ENCODE measurements at places on chromosomes 12 and 14. TPM values are rescaled to one million over a fixed set of nuclear protein-coding genes. Genes with fewer than 3 reads are reported as not detected.

The SNAPC1 gene
- 27.8 TPM for total RNA-seq

The ALDH1L2 gene
- total RNA-seq: 0.13 TPM

GRCh38 chr14:61705017-61705416 is 9.7 kb downstream of the HIF1A start:
- H3K27me3 ChIP-seq: no peaks in the 10 kb centered on the region
- no peak for DNase-seq
- H3K4me3 ChIP-seq: no peak overlapping the region
- no peaks in the 10 kb centered on the region for H3K36me3 ChIP-seq
- peaks cover 32% of the 10 kb centered on the region for H3K4me1 ChIP-seq

DNA sequence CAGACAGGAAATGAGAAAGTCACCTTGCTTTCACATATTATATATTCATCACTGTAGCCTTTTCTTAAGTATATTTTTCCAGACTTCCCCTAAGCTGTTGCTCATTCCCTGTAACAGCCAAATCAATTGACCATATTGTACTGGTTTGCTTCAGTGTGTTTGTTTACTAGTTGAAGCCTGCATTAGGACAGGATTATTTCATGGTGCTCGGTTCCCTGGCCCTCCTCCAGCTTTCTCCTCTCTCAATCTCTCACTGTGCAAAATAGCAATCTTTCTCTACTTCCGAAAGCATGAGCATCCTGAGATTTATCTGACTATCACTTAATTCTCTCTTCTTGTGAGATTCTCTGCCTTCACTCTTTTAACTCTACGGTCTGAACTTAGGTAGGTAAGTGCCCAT is 2.4 kb downstream of the SLC35F4 start:
- H3K27ac ChIP-seq: no peak overlapping the region
- peaks cover 23% of the 10 kb centered on the region for H3K4me1 ChIP-seq
- DNase-seq: no peak
- no peak overlapping the region for H3K4me3 ChIP-seq

DNA sequence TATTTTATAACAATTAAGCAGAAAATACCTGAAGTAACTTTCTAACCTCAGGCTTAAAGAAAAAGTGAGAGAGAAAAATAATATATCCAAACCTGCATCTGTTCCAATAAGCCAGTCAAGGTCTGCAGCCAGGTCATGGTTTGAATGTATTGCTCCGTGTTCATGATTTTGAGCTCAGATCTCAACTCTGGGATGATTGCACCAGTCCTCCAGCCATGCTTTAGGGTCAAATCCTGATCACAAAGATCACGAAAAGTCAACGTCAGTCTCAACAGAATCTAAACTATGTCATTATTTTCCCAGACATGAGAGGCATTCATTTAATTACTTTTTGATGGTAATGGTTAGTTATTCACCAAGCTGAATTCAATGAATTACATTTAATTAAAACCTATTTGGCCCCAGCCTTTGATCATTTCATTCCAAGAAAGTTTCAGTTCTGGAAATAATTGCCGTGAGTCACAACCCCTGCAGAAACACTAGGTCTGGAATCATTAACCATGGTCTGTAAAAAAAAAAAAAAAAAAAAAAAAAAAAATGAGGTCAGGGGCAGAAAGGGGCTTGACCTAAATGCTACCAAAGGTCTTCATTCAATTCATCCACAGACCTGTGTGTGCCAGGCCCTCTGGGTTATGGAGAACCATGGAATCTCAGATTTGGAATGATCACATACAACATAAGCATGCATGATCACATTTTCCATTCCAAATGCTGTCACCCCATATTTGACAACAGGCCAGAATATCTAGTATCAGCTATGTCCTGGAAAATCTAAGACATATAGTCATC is 55.6 kb downstream of the NT5DC3 start:
- H3K36me3 ChIP-seq: no peaks in the 10 kb centered on the region
- H3K4me1 ChIP-seq: no peaks in the 10 kb centered on the region
- no peak for DNase-seq

- H3K4me1 ChIP-seq: no peaks in the 10 kb centered on the region
- H3K36me3 ChIP-seq: no peaks in the 10 kb centered on the region
- peaks cover 4% of the 10 kb centered on the region for H3K27me3 ChIP-seq
- no peak overlapping the region for H3K27ac ChIP-seq
- DNase-seq: no peak
Measured at GRCh38 chr12:102992297-102992696, 34.8 kb downstream of the ASCL1 start.

- H3K36me3 ChIP-seq: no peaks in the 10 kb centered on the region
- DNase-seq: no peak
- no peak overlapping the region for H3K4me3 ChIP-seq
Measured at GRCh38 chr12:25119020-25119419, 75.9 kb downstream of the DNAI7 start.

GRCh38 chr14:72070458-72070857 is 138.2 kb downstream of the RGS6 start:
- no peak for DNase-seq
- no peak overlapping the region for H3K4me3 ChIP-seq
- H3K4me1 ChIP-seq: peaks cover 13% of the 10 kb centered on the region
- no peaks in the 10 kb centered on the region for H3K27me3 ChIP-seq

GRCh38 chr14:29144621-29145020 is 378.0 kb downstream of the FOXG1 start:
- H3K27me3 ChIP-seq: no peaks in the 10 kb centered on the region
- no peak for DNase-seq
- H3K4me1 ChIP-seq: no peaks in the 10 kb centered on the region
- no peak overlapping the region for H3K27ac ChIP-seq
- H3K36me3 ChIP-seq: no peaks in the 10 kb centered on the region

DNA sequence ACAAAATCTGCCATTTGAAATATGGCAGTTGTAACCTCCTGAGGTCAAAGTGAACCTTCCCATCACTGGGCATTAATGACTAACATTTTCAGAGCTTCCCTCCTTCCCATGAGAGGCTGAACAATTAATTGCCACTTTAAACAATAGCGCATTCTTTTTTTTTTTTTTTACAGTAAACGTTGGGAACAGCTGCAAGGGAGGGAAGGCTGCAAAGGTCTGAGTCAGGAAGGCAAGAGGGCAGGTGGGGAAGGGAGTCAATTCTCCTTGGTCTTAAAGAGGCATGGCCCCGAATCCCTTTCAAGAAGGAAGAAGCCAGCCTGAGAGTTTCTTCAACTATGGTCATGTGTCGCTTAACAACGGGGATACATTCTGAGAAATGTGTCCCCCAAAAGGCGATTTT is 41.0 kb upstream of the PLEKHG3 start:
- DNase-seq: no peak
- H3K4me1 ChIP-seq: no peaks in the 10 kb centered on the region
- H3K4me3 ChIP-seq: no peak overlapping the region
- H3K36me3 ChIP-seq: no peaks in the 10 kb centered on the region

GRCh38 chr14:54839701-54840119 is 62.9 kb downstream of the GCH1 start:
- H3K27me3 ChIP-seq: no peaks in the 10 kb centered on the region
- H3K4me1 ChIP-seq: no peaks in the 10 kb centered on the region
- H3K27ac ChIP-seq: no peak overlapping the region
- H3K4me3 ChIP-seq: no peak overlapping the region

GRCh38 chr12:26389343-26389742 is 194.0 kb downstream of the SSPN start:
- H3K4me1 ChIP-seq: no peaks in the 10 kb centered on the region
- no peak overlapping the region for H3K27ac ChIP-seq
- no peak for DNase-seq
- H3K27me3 ChIP-seq: no peaks in the 10 kb centered on the region
- no peak overlapping the region for H3K4me3 ChIP-seq

GRCh38 chr14:93686268-93686667 is 102.0 kb downstream of the PRIMA1 start:
- no peak overlapping the region for H3K27ac ChIP-seq
- peaks cover 71% of the 10 kb centered on the region for H3K4me1 ChIP-seq
- no peaks in the 10 kb centered on the region for H3K27me3 ChIP-seq
- no peaks in the 10 kb centered on the region for H3K36me3 ChIP-seq
- no peak for DNase-seq

DNA sequence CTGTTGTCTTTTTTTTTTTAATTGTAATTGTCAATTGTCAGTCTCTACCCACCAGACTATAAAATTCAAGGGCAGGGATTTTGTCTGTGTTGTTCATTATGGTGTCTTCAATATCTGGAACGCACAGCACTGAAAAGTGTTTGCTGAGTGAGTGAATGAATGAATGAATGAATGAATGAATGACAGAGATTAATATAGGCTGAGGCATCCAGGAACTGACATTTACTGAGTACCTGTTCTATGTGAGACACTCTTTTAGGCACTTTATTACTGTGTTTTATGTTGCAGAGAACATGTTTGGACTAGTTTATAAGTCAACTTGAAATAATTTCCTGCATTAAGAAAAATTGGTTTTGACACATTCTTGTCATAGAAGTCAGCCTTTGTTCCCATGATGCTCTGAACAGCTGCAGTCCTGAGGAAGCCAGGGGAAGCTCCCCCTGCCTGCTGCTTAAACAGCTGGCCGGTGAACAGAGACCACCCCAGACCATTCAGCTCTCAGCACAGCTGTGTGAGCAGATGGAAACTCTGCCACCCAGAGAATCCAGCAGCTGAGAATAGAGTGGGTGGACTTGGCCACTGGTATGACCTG is 160.7 kb upstream of the CCND2 start:
- no peaks in the 10 kb centered on the region for H3K36me3 ChIP-seq
- H3K27ac ChIP-seq: no peak overlapping the region

DNA sequence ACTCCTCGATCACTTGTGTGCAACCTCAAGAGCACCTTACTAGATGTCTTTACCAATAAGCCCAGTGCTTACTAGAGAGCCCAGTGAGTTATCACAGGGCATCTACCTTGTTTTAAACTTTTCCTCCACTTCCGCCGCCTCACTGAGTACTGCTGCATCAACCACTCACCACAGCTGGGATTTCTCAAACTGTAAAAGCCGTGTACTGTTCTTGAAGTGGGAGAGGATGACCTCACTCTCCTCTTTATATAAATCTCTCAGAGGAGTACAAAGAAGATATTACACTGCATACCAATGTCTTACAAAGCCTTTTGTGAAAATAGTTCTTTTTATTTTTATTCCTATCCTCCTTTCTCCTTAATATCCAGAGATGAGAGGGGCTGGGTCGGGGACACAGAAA is 94.1 kb downstream of the PLCZ1 start:
- DNase-seq: no peak
- no peaks in the 10 kb centered on the region for H3K4me1 ChIP-seq
- H3K27me3 ChIP-seq: no peaks in the 10 kb centered on the region
- no peak overlapping the region for H3K4me3 ChIP-seq
